ENCODE measurements at places on chromosomes 1 and 21.

DNA sequence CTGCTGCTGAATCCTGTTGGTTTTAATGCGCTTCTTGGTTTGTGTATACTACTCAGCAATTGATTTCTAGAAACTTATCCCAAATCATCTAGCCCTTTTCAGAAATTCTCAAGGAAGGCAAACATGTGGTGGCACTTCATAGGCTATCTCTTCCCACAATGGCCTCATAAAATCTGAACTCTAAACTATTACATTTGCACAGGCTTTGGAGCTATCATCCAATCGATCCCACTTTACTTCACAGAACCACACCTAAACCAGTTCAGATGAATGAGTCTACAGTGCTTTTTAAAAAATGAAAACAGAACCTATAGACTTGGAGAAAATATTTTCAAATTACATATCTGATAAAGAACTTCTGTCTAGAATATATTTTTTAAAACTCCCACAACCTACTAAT is 6.9 kb downstream of the STYXL2 start:
- no peaks in the 10 kb centered on the region for H3K36me3 ChIP-seq
- no peaks in the 10 kb centered on the region for H3K27me3 ChIP-seq
- no peak overlapping the region for H3K27ac ChIP-seq
- no peak overlapping the region for H3K4me3 ChIP-seq

DNA sequence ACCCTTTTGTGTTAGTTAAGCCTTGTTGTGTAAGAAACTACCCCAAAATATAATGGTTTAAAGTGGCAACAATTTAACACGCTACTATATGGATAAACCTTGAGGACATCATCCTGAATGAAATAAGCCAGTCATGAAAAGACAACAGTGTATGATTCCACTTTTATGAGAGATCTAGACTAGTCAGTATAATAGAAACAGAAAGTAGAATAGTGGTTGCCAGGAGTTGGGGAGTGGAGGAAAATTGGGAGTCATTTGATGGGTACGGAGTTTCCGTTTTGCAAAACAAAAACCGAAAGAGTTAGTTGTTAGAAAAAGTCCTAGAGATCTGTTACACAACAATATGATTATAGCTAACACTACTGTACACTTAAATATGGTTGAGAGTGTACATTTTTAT is 16.0 kb upstream of the CHIA start:
- H3K27me3 ChIP-seq, result no peaks in the 10 kb centered on the region
- H3K4me3 ChIP-seq, result no peak overlapping the region
- no peak for DNase-seq
- no peak overlapping the region for H3K27ac ChIP-seq

- H3K4me3 ChIP-seq, result no peak overlapping the region
- no peaks in the 10 kb centered on the region for H3K36me3 ChIP-seq
- H3K4me1 ChIP-seq, result no peaks in the 10 kb centered on the region
- no peaks in the 10 kb centered on the region for H3K27me3 ChIP-seq
Observed at GRCh38 chr1:192766009-192766625, 42.7 kb upstream of the RGS2 start.

- no peaks in the 10 kb centered on the region for H3K4me1 ChIP-seq
- no peak for DNase-seq
- H3K36me3 ChIP-seq, result no peaks in the 10 kb centered on the region
- H3K27ac ChIP-seq, result no peak overlapping the region
- peaks cover 11% of the 10 kb centered on the region for H3K27me3 ChIP-seq
Observed at GRCh38 chr1:37096523-37096922, 62.2 kb upstream of the GRIK3 start.

DNA sequence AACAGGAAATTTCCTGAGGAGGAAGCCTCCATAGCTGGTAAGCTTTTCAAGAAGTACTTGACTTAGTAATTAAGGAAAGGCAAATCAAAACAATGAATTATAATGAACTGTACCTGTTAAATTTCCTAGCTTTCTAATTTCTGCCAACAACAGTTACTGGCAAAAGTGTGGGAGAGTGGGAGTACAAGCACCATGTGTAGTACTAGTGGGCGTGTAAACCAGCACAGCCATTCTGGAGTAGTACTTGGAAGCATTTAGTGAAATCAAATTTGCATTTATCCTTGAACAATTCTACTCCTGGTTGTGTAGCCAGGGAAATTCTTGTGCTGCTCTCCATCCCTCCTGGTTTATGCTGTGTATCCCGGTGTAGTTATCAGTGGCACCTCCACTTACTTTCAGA is 190.8 kb downstream of the PRDM2 start:
- DNase-seq, result no peak
- no peak overlapping the region for H3K4me3 ChIP-seq
- H3K27me3 ChIP-seq, result no peaks in the 10 kb centered on the region
- no peaks in the 10 kb centered on the region for H3K36me3 ChIP-seq
- peaks cover 18% of the 10 kb centered on the region for H3K4me1 ChIP-seq

DNA sequence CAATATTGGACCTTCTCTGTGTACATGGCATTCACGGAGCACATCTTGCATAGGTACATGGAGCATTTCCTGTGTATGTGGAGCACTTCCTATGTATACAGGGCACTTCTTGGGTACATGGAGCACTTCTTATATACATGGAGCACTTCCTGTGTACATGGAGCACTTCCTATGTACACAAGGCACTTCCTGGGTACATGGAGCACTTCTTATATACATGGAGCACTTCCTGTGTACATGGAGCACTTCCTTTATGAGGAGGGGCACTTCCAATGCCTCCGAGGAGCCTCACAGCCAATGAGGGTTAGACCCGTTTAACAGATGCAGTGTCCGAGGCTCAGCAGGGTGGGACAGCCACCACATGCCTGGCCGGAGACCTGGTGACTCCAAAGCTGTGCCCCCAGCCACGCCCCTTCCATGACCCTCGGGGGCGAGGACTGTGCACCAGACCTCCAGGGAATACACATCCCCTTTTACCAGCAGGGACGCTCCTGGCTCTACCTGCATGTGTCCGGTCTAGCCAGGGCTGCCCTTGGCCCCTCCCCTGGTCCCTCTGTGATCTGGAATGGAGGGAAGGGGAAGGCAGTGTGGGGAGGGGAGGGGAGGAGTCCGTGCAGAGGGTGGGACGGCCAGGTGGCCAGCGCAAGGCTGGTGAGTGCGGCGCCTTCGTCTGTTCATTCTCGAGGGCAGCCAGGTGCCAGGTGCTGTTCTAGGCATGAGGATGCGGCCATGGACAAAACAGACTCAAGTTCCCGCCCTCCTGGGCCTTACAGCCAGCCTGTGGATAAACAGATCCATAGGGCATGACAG is 195.1 kb upstream of the TMEM51 start:
- H3K27ac ChIP-seq, result no peak overlapping the region
- H3K36me3 ChIP-seq, result peaks cover 7% of the 10 kb centered on the region
- no peaks in the 10 kb centered on the region for H3K27me3 ChIP-seq
- no peak overlapping the region for H3K4me3 ChIP-seq
- H3K4me1 ChIP-seq, result peaks cover 29% of the 10 kb centered on the region

DNA sequence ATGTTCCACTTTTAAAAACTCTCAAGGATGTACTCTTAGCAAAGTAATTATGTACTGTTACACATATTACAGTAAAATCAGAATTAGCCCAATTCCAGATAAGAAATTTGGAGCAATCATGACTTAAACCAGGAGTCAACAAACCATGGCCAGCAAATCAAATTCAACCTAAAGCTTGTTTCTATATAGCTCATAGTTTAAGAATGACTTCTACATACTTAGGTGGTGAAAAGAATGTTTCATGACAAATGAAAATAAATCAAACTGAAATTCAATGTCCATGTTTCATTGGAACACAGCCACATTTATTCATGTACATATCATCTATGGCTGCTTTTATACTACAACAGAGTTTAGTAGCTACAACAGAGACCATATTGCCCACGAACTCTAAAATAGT is 35.1 kb downstream of the FRRS1 start:
- no peaks in the 10 kb centered on the region for H3K4me1 ChIP-seq
- H3K36me3 ChIP-seq, result peaks cover 7% of the 10 kb centered on the region
- no peak overlapping the region for H3K27ac ChIP-seq
- no peak overlapping the region for H3K4me3 ChIP-seq
- no peak for DNase-seq

GRCh38 chr1:66261364-66261763 is 272.6 kb upstream of the SGIP1 start:
- no peaks in the 10 kb centered on the region for H3K4me1 ChIP-seq
- H3K4me3 ChIP-seq, result no peak overlapping the region
- H3K27me3 ChIP-seq, result no peaks in the 10 kb centered on the region

DNA sequence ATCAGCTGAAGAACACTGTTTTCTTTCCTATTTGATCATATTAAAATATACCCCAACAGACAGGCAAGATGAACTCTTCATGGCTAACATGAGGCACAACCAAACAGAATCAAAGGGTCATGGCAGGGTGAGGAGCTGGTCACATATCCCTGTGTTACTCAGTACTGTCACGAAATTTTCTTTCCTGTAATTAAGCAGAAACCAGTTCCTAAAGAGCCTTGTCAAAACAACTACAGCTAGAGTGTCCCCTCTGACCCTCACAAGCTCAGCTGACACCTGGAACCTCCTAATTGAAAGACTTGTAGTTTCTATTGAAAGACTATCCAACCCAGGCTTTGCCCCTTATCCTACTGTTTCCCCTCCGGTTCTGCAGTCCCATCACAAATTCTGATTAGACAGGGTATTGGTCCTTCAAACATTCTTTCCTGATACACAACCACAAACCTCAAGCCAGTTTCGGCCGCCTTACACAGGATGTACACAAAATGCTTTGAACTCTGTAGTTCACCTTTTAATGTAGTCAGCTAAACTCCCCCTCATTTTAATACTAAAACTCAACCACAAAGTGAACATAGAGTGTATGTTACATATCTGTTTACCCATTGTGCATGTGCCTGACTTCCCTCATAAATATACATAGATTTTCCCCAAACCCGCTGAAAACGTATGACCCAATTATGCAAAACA is 651.9 kb downstream of the MRPL39 start:
- no peaks in the 10 kb centered on the region for H3K4me1 ChIP-seq
- H3K4me3 ChIP-seq, result no peak overlapping the region
- no peaks in the 10 kb centered on the region for H3K36me3 ChIP-seq
- no peak overlapping the region for H3K27ac ChIP-seq
- no peaks in the 10 kb centered on the region for H3K27me3 ChIP-seq
- no peak for DNase-seq

DNA sequence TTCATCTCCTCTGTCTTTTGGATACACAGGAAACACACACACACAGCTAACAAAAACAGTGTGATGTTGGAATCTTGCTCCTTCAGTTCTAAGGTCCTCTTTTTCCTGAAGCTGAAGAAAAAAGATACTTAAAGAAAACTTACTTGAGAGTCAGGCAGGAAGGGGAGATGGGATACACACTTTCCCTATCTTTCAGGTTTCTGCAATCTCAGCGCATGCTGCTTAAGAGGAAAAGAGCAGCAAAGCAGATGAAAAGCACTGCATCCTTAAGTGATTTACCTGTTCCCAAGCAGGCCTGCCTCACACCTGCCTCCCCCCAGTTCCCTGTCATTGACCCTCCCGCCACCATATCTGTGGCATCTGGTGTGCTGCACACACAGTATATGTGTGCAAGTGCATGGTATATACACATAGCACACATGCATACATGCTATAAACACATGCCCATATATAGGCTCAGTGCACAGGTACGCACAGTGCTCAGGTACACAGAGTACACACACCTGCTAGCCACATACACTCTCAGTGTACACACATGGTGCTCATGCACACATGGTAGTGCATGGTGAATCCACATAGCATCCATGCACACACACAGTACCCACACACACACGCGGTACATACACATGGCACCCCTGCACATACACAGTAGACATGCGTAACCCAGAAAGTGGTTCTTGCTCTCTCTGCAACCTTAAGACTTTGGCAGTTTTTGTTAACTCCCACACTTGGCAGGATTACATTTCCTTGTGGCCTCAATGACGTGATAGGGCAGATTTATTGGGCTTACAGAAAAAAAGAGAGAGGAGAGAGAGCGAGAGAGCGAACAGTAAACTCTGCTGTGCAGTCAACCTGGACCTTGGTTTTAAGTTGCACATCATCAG is 166.9 kb downstream of the TOMM20 start:
- H3K36me3 ChIP-seq, result no peaks in the 10 kb centered on the region
- no peak for DNase-seq
- peak overlapping the region; percentile 63 for H3K27ac ChIP-seq
- H3K4me3 ChIP-seq, result no peak overlapping the region

GRCh38 chr1:152408664-152409063 is 5.4 kb downstream of the CRNN start:
- no peaks in the 10 kb centered on the region for H3K4me1 ChIP-seq
- H3K36me3 ChIP-seq, result no peaks in the 10 kb centered on the region
- H3K27me3 ChIP-seq, result no peaks in the 10 kb centered on the region

GRCh38 chr1:115505148-115505571 is 136.6 kb upstream of the VANGL1 start:
- H3K27ac ChIP-seq, result no peak overlapping the region
- no peaks in the 10 kb centered on the region for H3K27me3 ChIP-seq
- H3K36me3 ChIP-seq, result no peaks in the 10 kb centered on the region
- H3K4me1 ChIP-seq, result no peaks in the 10 kb centered on the region
- DNase-seq, result no peak
- H3K4me3 ChIP-seq, result no peak overlapping the region

DNA sequence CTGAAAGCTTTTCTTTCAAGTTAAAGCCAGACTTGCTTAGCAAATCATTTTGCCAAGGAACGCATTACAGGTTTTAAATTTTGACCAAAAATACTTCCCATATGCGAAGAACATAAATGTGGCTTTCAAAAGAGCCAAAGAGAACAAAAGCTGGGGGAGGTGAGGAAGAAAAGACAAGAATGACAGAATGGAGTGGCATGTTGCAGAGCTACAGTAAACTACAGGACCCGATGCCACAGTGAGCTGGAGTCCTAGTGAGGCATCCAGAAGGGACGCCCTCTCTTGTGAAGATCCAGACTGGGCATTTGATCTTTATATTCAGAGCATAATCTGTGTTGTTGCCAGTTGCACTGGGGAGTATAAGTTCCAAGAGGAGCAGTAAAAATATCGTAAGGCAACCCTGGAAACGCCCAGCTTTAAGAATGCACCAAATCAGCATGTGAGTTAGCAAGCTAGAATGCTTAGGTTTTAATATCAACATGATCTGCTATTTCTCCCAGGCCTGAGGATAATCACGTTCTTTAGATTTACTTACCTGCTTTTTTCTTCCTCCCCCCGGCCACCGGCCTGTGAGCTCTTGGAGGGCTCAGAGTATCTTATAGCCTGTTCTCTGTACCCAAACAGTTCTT is 48.4 kb upstream of the HOOK1 start:
- no peaks in the 10 kb centered on the region for H3K27me3 ChIP-seq
- no peak for DNase-seq
- no peaks in the 10 kb centered on the region for H3K4me1 ChIP-seq
- H3K36me3 ChIP-seq, result no peaks in the 10 kb centered on the region
- H3K27ac ChIP-seq, result no peak overlapping the region
- no peak overlapping the region for H3K4me3 ChIP-seq

DNA sequence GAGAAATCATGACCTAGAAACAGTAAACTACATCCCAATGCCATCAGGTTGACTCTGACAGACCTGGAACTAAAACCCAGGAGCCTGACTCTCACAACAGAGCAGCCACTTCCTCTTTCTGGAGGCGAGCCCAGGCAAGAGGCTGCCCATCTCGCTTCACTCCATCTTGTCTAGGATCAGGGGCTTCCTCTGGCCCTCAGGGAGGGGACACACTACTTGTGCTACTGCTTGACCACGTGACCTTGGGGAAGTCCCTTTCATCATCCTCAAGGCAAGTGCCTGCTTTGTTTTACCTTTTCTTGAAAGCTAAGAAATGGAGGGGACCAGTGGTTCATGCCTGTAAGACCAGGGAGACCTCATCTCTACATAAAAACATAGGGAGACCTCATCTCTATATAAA is 2.6 kb upstream of the TENT5B start:
- no peak overlapping the region for H3K4me3 ChIP-seq
- peaks cover 2% of the 10 kb centered on the region for H3K4me1 ChIP-seq
- H3K36me3 ChIP-seq, result no peaks in the 10 kb centered on the region

All from tibial artery (tissue), 4 donors.